MCF 10A (cell line): ENCODE measurements at places on chromosomes 1 and 21. TPM values are rescaled to one million over a fixed set of nuclear protein-coding genes. Genes with fewer than 3 reads are reported as not detected.

Gene PADI1
- 0.10 and 0.58 TPM in 2 replicates for total RNA-seq

Gene CYP4X1
- 0.81 and 1.2 TPM in 2 replicates for total RNA-seq

Gene CFAP45
- total RNA-seq = 0.32 and 0.40 TPM in 2 replicates

Gene NUF2
- total RNA-seq = 14.7 and 23.8 TPM in 2 replicates

Gene S100A7A
- not detected in 2 replicates for total RNA-seq

Gene IL20
- not detected in 2 replicates for total RNA-seq
